GF-D8 (cell line): ENCODE measurements at places on chromosomes 6 and 20.
A peak's percentile ranks its signal among the peaks of the same experiment; 100 is the strongest.

DNA sequence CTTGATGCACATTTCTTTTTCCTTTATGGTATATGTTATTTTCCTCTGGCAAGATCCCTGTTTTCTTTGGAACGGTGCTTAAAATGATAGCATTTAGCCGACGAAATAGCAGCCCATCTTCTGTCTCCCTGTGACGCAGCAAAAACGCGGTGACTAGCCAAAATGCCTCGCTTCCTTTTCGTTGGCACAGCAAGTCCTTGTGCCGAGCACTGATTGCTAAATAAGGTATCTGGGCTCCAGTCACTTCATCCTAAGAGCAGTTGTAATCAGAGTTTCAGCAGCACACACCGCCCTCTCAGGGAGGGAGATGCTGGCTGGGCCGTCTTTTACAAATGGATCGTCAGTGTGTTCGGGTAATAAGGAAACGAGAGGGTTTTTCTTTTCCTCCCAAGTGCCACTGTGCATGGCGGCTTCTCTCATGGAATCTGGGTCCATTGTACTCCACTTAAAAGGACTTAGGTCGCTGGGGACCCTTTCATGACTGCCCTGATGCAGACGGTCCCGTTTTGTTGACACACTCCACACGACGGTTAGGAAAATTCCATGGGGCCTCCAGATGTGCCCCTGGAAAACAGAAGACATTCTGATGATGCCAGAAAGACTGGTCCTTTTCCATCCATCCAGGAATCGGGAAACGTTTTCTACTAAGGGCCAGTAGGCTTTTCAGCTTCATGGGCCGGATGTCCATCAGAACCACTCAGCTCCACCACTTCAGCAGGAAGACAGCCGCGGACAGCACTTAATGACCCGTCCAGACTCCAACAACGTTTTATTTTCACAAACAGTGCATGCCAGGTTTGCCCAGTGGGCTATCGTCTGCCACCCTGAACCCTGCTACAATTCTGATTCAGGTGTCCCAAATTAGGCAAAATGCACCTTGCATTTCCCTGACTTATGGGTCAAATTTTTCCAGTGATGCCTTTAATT lies 185.5 kb downstream of the CDH4 start:
- DNase-seq = no peak

DNA sequence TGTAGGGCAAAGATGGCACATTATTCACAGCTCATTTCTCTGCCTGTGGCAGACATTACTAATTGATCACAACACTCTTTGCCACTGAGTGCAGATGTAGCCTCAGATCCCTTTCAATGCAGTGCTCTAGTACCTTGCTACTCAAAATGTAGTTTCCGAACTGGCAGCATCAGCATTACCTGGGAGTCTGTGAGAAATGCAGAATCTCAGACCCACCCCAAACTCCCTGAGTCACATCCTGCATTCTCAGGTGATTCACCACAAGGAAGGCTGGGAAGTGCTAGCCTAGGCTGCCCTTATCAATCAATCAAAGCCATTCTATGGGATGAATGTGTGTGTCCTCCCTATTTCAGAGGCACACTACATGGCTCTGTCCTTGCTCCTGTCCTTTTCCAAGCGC lies 58.5 kb downstream of the PCNA start:
- no peak for DNase-seq

- no peak for DNase-seq
Observed at GRCh38 chr6:138250513-138251247, 32.4 kb upstream of the PBOV1 start.

DNA sequence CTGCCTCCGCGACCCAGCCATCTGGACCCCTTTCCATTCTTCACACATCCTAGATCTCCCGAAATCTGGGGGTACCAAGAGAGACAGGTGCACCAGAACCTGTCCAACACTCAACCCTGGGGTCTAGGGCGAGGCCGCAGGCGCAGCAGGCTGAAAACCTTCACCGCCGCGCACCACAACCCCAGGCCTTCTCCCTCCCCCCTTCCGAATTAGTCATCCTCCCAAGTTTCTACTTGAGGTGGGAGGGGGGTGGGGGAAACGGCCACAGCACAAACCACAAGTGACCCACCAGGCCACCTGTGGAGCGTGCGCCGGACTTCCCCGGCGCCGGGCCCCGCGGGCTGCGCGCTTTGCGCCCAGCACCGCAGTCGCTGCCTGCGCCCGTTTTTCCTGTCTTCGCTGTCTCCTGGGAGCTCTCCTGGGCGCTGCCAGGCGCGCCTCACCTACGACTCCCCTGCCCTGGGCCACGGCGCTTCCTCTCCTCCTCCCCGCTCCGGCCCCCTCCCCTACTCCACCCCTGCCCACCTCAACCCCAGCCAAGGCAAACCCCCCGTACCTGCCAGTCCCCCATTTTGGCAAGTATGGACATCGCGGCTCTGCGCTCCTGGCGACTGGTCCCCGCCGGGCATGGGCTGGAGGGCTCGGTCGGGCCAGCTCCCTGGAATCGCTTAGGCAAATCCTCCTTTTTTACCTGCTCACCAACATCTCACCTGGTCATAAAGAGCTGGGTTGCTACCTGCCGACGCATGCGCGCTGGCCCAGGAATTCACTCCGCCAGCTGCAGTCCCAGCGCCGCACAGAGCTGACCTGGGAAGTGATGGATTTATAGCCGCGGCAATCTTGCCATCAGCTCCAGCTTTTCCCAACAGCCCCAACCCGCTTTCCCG lies 4.2 kb upstream of the TFAP2A start:
- DNase-seq = no peak

- DNase-seq = peak; percentile 19
Observed at GRCh38 chr6:111210194-111210728, 123.0 kb downstream of the SLC16A10 start.
